Transverse colon (tissue), 4 donors: ENCODE measurements at places on chromosomes 6 and 20. TPM values are rescaled to one million over a fixed set of nuclear protein-coding genes. Genes with fewer than 3 reads are reported as not detected.
A peak's percentile ranks its signal among the peaks of the same experiment; 100 is the strongest.

Gene HSPA1L
- 0.64 TPM for total RNA-seq

Gene TULP4
- 101 TPM for total RNA-seq

GRCh38 chr6:42693725-42694323 lies 28.6 kb downstream of the PRPH2 start:
- no peak for DNase-seq

GRCh38 chr6:36402481-36402880 lies 15.0 kb upstream of the ETV7 start:
- no peak for DNase-seq

Gene PLCG1
- 82.7 TPM for total RNA-seq

- DNase-seq: no peak
Observed at GRCh38 chr20:36967636-36968035, 16.1 kb upstream of the SAMHD1 start.

- DNase-seq: no peak
Observed at GRCh38 chr6:122286512-122286911, 112.9 kb upstream of the HSF2 start.

- DNase-seq: no peak
Observed at GRCh38 chr6:44251576-44252524, 4.9 kb downstream of the HSP90AB1 start.

GRCh38 chr6:135439549-135439948 lies 58.0 kb downstream of the AHI1 start:
- DNase-seq: no peak

DNA sequence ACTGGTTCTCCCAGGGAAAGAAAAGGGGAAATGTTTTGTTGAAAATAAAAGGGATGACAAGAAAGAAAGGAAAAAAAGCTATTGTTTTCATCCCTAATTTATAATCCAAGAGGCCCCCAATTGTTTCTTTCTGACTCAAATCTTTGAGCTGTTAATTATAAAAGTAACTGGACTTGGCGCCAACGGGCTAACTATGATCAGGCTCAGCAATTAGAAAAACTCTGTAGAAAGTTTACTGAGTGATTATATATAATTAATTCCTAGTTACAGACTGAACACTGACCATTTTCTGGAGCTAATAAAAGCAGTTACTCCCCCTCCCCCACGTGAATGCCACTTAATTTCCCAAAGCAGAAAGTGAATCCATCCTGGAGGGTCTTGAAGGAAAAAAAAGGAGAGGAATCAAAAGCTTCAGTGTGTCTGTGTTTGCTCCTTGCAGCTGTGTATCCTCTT lies 3.2 kb downstream of the ZMYND8 start:
- no peak for DNase-seq

DNA sequence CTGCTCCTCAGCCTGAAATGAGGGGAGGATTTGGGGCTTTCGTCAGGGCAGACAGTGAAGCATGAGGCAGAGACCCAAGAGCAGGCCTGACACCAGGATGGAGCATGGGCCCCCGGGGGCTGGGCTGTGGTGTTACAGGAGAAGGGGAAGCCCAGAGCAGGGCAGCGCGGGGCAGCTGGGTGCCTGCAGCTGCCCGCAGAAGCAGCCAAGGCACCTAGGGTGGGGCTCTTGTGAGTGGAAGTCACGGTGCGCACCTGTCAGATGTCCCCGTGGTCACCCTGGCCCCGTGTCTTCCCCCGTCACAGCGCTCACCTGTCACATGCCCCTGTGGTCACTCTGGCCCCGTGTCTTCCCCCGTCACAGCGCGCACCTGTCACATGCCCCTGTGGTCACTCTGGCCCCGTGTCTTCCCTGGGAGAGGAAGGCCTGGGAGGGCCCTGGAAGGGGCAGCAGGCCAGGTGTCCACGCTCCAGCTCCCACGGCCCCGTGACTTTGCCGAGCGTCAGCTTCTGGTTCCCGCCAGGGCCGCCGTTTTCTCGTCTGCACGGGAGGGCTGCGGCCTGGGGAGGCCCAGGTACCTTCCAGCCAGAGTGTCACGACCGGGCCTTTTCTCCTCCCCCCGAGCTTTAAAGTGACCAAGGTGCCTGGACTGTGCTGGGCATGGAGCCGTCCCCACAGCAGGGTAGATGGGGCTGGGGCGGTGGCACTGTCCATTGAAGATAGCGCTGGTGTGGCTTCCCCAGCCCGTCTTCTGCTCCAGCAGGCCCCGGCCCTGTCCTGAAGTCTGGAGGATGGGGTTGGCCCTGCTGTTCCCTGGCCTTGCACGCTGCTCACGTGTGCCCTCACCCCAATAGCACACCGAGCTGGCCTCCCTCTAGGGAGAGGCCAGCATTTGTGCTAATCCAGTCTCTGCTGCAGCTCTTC lies 9.4 kb downstream of the ARFGAP1 start:
- DNase-seq: no peak

Gene JAG1
- 106 TPM for total RNA-seq

Gene C6orf58
- total RNA-seq: not detected

Gene TPBG
- 15.9 TPM for total RNA-seq

DNA sequence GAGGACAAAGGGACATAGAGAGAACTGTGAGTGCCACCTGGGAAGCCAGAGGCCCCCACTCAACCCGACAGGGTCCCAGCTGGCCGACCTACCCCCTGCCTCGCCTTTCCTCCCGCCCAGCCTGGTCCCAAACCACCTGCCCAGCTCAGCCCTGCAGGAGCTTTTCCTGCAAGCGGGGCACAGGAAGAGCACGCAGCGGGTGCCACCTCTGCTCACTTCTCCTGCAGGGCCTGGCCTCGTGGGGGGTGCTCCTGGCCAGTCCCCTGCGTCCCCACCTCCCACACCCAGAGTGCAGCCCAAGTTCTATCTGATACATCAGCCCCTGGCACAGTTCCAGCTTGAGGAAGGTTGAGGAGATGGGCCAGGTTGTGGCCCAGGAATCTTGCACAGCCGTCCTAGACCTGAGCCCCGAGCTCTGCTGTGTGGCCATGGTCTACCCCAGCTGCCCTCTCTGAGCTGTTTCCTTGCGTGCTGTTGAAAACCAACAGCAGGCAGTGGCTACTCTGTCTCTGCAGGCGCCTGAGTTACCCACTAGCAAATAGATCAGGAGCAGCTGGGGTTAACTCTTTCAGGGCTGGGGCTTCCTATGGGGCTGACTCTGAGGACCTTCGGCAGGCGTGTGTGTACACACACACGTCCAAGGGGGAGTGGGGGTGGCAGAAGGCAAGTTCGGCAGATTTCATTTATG lies 1.7 kb downstream of the NECAB3 start:
- DNase-seq: no peak

Gene TTLL9
- not detected for total RNA-seq

Gene RSPH3
- 23.6 TPM for total RNA-seq

GRCh38 chr20:8002056-8002455 lies 17.5 kb downstream of the TMX4 start:
- DNase-seq: no peak

Gene OSBPL2
- 80.4 TPM for total RNA-seq

GRCh38 chr6:113680301-113680700 lies 176.8 kb upstream of the MARCKS start:
- no peak for DNase-seq

DNA sequence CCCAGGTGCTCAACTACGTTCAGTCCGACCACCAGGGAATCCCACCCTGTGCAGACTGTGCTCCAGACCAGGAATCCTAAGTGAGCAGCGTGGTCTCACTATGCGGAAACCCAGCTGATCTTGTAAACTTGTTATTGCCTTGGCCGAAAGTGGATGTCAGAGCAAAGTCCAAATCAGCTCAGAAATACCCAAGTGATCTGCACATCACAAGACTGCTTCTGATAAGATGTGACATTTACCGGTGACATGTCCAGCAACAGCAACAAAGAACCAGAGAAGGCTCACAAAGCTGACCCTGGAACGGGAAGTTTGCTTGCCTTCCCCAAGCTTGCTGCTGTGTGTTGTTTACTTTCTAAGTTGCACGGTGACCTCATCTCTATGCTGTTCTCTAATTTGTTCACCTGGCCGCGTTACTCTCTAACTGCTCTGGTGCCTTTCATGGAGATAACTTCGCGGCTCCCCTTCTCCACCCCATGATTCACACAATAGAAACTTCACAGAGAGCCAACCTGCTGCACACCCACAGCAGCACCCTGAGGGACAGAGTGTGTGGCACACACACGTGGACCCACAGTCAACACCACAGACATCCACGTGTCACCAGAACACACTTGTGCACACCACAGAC lies 1.7 kb downstream of the BNIP5 start:
- peak; percentile 56 for DNase-seq

DNA sequence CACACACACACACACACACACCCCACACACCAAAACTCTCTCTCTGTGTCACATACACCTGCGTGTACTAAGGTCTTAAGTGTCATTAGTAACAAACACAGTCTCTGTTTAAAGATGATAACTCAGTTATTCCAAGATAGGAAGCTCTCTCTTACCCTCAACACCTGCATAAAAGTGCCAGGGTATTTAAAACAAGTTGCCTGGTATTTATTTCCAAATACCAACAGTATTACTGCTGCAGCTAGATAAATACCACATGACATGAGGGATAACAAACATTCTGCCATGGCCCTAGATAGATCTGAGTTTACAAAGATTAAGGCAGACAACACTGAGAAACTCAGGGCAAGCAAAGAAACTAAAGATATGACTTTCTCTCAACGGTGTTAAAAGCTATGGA lies 118.5 kb downstream of the SIM1 start:
- no peak for DNase-seq

- DNase-seq: peak; percentile 60
Observed at GRCh38 chr6:24504649-24505586, 10.1 kb downstream of the ALDH5A1 start.

DNA sequence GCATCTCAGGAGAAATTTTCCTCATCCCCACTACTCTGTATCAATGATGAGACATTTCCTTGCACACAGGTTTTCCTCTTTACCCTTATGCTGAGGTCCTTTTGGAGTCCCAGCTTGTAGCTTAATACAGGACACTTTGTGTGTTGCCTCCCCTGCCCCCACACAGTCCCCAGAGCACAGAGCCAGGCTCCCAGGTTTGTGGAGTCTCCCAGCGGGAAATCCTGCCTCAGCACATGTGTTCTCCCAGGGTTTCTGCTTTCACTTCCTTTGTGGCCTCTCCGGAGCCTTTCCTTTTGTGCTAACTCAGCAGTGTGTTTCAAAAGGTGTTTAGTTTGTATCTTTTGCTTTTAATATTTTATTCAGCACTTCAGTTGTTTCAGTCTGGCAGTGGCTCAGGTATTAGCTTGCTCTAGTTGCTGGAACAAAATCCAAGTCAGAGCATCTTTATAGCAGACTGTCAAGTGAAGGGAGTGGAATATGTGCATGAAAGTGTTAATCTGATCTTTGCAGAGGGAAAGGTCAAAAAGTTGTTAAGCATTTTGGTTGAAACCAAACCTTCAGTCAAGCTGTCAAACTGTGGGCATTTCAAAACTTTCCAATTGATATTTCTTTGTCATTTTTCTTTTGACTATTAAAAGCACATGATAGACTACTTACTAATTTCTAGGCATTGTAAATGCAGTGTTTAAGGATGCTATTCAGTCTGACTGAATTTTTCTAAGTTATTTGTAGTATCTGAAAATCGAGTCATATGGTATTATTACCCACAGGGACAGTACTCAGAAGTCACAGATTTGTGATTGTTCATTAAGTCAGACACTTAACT lies 8.6 kb downstream of the SNX9 start:
- DNase-seq: no peak

DNA sequence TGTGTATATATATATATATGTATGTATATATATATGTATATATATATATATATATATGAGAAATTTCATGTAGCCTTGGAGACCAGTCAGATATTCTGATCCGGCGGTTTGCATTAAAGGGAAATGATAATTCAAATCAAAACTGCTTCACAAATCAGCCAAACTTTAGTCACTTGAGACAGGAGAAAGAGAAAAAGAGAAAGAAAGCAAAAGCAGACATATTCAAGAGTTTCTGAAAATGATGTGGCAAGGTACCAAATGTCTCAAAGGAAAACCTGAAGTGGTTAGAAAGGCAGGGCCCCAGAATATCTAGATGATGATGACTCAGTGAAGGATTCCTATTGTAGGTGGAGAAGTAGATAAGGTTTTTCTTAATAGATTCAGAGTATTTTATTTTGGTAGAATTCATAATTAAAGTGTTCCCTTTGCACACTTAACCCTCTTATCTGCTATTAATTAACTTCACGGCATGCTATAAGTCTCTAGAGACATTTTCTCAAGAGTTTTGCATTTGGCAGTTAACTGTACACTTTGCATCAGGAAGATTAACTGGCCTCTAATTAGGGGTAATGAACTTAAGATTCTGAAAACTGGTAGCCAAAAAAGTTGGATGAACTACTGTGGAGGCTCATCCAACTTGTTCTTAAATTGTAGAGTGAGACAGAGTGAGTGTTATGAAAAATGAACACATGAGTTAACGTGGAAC lies 50.1 kb upstream of the ASF1A start:
- DNase-seq: no peak

DNA sequence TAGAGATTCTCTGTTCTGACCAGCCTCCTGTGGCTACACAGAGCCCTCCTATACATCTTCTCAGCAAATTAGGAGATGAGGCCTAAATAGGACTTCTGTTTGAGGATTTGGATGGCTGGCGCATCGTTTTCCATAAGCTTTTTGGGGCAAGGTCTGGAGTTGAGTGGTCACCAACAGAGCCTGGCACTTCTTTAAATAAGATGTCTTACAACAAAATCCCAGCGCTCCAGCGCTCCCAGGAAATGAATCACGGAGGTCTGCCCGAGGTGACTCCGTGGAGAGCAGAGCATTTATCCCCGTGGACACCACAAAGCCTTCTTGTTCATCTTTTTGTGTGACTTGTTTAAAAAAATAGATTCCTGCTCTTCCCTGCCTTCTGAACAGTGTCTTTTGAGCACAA lies 75.3 kb downstream of the GNAS-AS1 start:
- no peak for DNase-seq

GRCh38 chr6:130494729-130495128 lies 128.9 kb downstream of the TMEM200A start:
- DNase-seq: no peak

Gene PROKR2
- not detected for total RNA-seq

- DNase-seq: no peak
Observed at GRCh38 chr6:104322841-104323240, 536.9 kb downstream of the HACE1 start.

- no peak for DNase-seq
Observed at GRCh38 chr6:39665861-39666260, 59.3 kb downstream of the KIF6 start.

Gene BFSP1
- total RNA-seq: not detected

- DNase-seq: no peak
Observed at GRCh38 chr6:32369660-32370059, 2.0 kb downstream of the TSBP1 start.

DNA sequence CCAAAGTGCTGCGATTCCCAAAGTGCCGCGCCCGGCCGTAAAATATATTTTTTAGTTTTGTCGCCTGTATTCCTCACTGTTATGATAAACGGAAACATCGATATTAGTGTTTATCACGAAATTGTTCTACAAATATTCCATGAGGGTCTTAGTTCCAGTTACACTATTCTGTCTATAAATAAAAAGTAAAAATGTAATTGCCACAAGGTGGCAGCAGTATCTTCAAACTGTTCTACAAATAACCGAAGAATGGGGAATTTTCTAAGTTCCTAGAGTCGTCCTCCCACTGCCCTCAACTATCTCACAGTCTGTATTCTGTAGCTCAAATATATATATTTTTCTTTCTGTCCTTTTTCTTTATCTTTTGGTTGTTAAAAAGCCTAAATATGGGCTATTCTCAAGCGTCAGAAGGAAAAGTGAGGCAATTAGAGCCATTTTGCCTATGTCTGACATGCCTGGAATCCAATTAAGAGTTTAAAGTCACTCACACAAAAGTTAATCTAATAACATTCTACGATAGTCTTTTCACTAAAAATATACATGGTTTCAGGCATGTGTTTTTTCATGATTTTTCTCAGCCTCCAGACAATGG lies 14.2 kb upstream of the FAM162B start:
- DNase-seq: no peak

Gene IDH3B
- total RNA-seq: 71.8 TPM

Gene FILIP1
- total RNA-seq: 7.4 TPM

- DNase-seq: no peak
Observed at GRCh38 chr20:48184229-48184628, 398.9 kb upstream of the SULF2 start.

Gene PHACTR1
- 1.6 TPM for total RNA-seq
